Stimulated activated memory B cell treated with anti-CD40 and anti-IgM and Interleukin-4, amounts not matched to agents 10 μg/mL and 1 μg/mL and 100 μg/mL, for 72 hours (primary cell): ENCODE measurements at places on chromosomes 16 and 17.
A peak's percentile ranks its signal among the peaks of the same experiment; 100 is the strongest.

- no peak for ATAC-seq
Observed at GRCh38 chr16:81371106-81371505, 56.3 kb downstream of the GAN start.

GRCh38 chr16:80903616-80904015 is 99.2 kb upstream of the CDYL2 start:
- ATAC-seq, result no peak

GRCh38 chr16:29029168-29029994 is 44.5 kb downstream of the LAT start:
- peak; percentile 93 for ATAC-seq

GRCh38 chr17:65627891-65628643 is 66.6 kb upstream of the AXIN2 start:
- ATAC-seq, result no peak

DNA sequence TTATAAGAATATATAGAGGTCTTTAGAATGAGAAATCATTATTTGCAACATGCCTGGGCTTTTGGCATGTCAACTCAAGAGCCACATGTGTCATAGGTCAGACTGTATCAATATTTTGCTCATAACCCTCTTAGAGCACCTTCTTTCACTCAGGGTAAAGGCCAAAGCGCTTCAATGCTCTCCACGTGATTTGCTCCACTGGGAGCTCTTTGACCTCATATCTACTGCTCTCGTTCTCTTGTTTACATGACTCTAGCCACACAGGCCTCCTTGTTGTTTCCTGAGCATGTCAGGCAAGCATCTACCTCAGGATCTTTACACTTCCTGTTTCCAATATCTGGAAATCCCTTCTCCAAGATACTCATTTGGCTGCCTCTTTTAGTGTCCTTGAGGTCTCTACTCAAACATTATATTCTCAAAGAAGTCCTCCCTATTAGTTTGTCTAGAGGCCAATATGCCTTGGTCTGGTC is 148.4 kb downstream of the TOX3 start:
- ATAC-seq, result no peak

DNA sequence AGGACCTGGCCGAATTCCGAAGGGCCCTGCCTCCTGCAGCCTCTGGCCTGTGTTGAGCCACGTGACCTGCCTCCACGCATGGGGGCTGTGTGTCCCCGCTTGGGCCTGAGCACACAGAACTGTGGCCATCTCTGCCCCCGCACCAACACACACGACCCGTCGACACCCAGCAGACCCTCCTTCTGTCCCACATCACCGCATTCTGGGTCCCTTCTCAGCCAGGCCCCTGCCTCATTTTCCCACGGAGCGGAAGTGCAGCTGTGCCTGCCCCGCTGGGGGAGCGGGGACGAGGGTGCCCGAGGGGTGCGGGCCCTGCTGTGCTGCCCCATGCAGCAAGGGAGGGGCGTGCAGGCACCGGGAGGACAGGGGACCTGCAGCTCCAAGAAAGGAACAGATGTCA is 18.4 kb downstream of the NDUFAF8 start:
- ATAC-seq, result no peak

- no peak for ATAC-seq
Observed at GRCh38 chr17:17659340-17659739, 21.9 kb upstream of the RAI1 start.

DNA sequence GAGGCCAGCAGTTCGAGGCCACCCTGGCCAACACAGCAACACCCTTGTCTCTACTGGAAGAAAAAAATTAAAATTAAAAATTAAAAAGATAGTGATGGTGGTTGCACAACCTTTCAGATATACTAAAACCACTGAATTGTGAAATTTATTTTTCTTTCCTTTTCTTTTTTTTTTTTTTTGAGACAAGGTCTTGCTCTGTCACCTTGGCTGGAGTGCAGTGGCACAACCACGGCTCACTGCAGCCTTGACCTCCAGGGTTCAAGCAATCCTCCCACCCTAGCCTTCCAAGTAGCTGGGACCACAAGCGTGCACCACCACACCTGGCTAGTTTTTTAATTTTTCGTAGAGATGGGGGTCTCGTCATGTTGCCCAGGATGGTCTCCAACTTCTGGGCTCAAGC is 254.4 kb downstream of the SLC39A11 start:
- ATAC-seq, result no peak

GRCh38 chr17:32755045-32755805 is 121.7 kb downstream of the MYO1D start:
- no peak for ATAC-seq

DNA sequence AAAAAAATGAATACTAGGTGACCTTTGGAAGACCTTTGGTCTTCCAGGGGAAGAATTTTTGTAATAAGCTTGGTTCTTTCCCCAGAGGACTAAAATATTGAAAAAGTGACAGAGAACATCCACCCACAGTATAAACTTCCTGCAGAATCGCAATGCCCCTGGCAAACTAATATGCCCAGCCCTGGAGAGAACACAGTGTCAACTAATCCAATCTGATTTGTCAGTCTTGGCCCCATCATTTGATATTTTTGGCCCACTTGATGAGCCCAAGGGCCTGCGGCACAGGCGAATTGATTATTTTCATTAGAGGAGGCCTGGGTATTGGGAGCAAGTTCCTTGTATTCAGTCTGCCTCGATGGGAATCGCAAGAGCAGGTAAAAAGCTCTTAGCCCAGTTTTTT is 98.4 kb downstream of the MAP2K6 start:
- ATAC-seq, result no peak

GRCh38 chr17:39915559-39915958 is 2.9 kb downstream of the GSDMB start:
- ATAC-seq, result peak; percentile 74

DNA sequence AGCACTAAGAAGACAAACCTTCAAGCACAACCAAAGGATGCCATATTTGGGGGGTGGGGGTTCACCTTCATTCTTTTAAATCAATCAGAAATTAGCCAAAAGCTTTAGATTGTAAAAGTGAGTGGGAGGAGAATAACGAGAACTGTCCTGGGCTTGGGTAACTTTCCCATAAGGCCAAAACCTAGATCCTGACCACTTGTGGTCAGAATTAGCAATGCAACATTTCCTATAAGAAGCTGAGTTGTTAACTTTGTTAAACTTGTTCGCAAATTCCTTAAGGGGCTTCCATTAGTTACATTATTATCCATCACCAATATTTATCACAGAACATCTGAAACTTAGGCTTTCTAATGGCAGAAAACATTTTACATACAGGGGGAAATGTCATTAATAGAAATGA is 25.1 kb downstream of the STAT5B start:
- ATAC-seq, result no peak

- ATAC-seq, result no peak
Observed at GRCh38 chr17:9408868-9409829, 166.5 kb downstream of the STX8 start.

DNA sequence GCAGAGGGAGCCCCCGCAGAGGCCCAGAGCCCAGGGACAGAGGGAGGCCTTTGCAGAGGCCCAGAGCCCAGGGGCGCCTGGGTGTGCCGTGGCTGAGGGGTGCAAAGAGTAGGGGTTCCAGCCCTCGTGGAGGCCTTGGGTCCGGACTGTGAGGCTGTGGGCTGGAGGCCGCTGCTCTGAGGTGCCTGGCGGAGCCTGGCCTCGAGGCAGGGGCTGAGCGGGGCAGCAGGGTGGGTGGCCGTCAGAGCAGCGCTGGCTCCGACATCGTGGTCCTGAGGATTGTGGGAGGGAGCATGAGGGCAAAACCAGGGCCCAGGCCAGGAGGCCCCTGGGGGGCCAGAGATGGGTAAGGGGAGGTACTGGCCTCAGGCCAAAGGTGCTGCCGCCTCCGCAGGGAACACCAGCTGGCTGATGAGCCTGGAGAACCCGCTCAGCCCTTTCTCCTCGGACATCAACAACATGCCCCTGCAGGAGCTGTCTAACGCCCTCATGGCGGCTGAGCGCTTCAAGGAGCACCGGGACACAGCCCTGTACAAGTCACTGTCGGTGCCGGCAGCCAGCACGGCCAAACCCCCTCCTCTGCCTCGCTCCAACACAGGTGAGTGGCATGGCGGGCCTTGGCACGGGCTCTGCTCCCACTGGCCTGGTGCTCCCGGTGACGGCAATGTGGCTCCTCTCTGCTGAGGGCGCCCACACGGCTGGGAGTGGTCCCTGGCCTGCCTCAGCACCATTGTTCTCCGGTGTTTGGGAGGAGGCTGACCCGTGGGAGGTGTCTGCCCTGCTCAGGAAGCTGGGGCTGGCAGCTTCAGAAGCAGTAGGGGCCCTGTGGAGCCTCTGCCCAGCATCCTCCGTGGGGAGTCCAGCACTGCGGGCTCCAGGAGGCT is 33.7 kb downstream of the TSC2 start:
- ATAC-seq, result no peak

DNA sequence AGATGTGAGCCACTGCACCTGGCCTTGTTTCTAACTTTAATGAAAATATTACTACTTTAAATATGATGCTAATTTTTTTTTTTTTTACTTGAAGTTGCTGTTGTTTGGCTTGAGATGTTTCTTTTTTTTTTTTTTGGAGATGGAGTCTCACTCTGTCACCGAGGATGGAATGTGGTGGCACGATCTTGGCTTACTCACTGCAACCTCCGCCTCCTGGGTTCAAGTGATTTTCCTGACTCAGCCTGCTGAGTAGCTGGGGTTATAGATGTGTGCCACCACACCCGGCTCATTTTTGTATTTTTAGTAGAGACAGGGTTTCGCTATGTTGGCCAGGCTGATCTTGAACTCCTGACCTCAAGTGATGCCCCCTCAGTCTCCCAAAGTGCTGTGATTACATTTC is 23.6 kb downstream of the IGSF6 start:
- no peak for ATAC-seq

- ATAC-seq, result no peak
Observed at GRCh38 chr16:70708366-70709246, 22.8 kb upstream of the MTSS2 start.

DNA sequence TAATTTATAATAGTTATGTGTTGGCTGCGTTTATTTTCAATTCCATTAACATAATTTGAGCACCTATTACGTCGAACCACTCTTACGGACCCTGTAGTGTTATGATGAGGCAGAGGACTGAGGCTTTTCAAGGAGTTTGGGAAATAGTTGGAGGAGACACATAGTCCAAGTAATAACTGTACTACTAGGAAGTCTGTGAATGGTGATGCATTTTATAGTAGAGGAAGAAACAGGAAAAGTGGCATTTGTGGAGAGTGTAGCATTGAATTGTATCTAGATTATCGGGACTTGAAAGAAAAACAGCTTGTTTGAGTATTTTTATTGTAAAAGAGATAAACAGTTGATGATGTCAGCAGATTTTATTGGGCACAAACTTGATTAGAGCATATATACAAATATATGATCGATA is 1.7 kb downstream of the NFATC3 start:
- no peak for ATAC-seq

DNA sequence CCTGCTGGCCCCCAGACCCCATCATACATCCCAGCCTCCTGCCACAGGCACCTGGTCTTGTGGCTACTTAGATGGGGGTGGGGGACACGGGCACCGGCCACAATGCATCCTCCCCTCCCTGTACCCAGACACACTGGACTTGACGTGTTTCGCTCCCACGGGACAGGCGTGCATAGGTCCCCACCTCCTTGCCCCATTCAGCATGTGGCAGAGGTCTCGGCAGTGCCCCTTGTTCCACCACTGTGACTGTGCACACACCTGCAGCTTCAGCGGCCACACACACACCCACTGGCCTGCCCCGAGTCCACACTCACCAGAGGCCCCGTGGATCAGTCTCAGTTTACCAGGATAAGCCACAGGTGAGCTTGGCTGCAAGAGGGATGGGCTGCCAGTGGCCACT is 109.6 kb downstream of the ENGASE start:
- ATAC-seq, result no peak

- ATAC-seq, result no peak
Observed at GRCh38 chr16:70760221-70760620, 40.7 kb downstream of the VAC14 start.

DNA sequence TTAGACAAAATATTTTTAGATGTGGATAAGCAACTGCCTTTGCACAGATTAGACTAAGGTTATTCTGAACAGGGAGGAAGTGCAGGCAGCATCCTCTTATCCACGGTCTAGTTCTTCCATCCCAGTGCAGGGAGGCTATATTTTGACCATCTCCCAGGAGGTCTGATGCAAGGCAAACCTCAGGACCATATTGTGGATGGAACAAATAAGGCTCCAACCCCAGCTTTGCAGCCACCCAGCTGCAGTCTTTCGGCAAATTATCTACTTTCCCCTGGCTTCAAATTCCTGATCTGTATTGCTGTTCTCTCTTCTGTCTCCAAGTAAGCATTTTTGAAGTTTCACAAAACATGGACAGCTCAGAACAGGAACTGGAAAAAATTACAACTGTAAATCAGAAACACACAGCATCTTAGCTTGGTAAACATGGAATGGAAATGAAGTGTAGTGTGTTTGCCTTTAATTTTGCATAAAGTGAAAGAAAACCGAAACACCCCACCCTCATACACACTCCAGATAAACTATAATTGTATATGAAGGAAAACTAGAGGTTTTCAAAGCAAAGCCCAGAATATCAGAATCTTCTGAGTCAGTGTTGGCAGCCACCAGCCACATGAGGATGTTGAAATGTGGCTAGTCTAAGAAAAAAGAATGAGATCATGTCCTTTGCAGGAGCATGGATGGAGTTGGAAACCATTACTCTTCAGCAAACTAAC is 33.5 kb upstream of the MON1B start:
- ATAC-seq, result no peak

- ATAC-seq, result no peak
Observed at GRCh38 chr16:68512183-68512582, 26.9 kb upstream of the ZFP90 start.

GRCh38 chr17:12665263-12666210 is at the start of gene MYOCD:
Gene MYOCD, plus strand, starts transcription at chr17:12665890. Its CDS starts 299 bp downstream, at chr17:12666189.
- no peak for ATAC-seq

- ATAC-seq, result no peak
Observed at GRCh38 chr16:75092777-75093176, 23.8 kb downstream of the LDHD start.

DNA sequence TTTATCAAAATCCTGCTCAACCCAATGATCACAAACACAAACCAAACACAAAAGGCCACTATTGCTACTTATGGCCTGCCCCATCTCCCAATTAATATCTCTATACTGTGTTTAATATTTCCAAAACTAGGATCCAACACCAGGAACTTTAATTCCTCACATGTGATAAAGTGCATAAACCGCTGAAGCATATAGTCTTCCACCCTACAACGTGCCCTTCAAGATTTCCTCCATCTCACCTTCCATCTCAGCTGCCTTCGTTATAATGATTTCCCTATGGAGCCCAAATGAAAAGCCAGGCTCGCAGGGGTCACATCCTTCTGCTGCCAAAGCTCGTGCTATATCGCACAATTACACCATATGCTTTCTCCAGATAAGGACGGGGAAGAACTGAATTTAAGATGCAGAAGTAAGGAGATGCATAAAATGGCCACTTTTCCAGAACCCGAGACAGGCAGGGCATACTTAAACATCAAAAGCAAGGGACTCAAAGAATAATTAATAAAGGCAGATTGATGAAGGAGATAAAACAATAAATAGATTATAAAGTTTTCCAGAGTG is 1.8 kb downstream of the MYH10 start:
- ATAC-seq, result no peak

- no peak for ATAC-seq
Observed at GRCh38 chr17:40168262-40168832, 8.9 kb upstream of the RAPGEFL1 start.
